Stimulated activated CD4-positive, alpha-beta T cell treated with anti-CD3 and anti-CD28 coated beads, TNF-alpha, amount 100 ng/mL, for 24 hours (primary cell): ENCODE measurements at places on chromosomes 12 and 14.
A peak's percentile ranks its signal among the peaks of the same experiment; 100 is the strongest.

DNA sequence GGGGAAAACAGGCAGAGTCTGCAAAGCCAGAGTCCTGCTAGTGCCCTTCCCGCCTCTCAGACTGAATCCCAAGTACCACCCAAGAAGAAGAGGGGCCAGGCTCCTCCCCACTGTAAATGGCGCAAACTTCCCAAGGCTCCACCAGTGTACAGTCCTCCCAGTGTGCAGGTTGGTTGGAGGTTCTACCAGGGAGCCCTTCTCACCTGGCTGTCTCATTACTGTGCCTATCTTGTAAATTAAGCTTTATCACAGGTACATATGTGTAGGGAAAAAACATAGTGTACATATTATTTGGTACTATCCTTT is 189.7 kb downstream of the FSCB start:
- no peak for DNase-seq

DNA sequence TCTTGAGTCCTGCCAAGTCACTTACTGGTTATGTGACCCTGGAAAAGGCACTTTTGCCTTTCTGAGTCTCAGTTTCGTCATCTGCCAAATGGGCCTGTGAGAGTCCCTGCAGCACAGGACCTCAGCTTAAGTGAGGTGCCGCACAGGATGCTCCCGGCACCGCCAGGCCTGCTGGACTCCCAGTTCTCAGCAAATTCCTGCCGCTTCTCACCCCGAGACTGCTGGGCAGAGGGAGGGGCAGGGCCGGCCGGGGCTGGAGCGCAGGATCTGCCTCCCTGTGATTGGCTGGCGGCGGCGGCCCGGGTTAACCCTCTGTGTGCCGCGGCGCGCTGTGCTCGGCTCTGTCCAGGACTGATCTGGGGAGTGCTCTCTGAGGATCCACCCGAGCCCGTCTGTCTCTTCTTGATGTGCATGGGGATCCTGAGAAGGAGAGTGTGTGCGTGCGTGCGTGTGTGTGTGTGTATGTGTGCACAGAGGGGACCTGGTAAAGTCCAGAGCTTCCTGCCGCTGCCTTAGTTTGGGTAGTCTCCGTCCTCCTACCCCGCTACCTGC is 8.6 kb downstream of the SETD1B start:
- no peak for DNase-seq

DNA sequence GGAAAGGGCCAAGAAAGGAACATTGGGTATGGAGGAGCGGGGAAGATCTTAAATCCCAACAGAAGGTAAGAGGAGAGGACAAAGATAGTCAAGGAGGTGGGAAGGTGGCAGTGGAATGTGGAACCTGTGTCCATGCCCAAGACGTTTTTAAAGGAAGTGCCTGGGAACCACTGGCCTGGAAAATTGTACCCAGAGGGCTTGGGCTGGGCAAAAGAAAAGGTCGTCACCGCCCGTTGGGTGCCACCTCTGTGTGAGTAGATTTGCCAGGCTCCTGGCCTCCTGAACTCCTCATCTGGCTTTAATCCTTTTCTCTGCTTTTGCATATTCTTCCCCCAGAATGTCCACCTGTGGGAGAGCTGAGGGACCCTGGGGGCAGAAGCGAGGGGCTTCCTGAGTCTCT is 32.6 kb downstream of the JDP2 start:
- no peak for DNase-seq

DNA sequence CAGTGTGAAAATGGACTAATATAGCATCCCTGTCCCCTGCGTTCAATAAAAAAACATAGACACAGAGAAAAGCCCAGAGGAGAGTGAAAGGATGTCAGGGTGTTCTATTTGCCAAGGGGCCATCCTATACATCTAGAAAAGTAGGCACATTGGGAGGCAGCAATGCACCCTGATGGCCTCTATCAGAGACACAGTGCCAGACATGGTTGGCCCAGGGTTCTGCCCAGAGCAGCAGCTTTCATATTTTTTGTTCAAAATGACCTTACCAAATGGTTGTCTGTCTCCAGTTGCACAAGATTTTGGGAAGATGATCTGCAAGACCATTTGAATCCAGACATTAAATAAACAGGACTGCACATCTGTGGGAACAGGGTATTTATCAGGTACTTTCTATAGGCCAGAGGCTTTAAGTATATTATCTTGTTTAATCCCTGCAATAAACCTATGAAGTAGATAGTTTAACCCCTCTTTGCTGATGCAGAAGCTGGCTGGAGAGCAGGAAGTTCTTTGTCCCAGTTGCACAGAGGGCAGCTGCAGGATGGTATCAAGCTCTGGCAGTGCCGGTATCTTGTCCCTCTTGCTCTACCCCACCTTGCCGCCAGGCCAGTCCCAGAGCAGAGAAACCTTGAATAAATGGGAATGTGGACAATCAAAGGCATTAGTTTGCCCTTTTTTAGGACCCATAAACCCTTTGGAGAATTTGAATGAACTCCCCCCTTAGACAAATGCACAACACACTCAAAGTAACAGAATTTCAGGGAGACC is 171.8 kb upstream of the PWP1 start:
- no peak for DNase-seq

DNA sequence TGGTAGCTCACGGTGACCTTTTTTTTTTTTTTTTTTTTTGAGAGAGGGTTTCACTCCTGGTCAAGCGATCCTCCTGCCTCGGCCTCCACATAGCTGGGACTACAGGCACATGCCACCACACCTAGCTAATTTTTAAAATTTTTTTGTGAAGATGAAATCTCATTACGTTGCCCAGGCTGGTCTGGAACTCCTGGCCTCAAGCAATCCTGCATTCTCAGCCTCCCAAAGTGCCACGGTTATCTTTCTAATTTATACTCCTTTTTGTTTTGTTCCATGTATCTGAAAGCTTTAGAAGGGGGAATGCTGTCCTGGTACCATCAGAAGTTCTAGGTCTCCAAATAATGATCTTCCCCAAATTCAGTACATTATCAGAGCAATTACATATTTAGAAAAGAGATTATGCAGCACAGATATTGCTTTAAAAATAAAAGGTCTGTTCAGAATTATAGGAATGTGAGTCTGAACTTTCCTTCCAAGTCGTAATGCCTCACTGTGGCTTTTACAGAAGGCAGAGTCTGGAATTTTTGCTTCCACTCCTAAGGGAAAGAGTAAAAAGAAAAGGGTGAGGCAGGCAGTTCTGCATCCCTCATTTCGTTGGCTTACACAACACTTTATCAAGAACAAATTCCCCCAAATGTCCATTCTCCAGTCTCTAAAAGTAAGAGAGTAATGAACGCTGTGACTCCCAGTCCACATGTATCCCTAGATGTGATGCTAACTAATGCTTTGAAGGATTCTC is 73.0 kb downstream of the GCH1 start:
- no peak for DNase-seq

- DNase-seq: no peak
These were observed 40.4 kb downstream of the TSPAN9 start for GRCh38 chr12:3117591-3118015.

GRCh38 chr14:105925615-105926372 is 399.4 kb downstream of the TMEM121 start:
- DNase-seq: no peak

DNA sequence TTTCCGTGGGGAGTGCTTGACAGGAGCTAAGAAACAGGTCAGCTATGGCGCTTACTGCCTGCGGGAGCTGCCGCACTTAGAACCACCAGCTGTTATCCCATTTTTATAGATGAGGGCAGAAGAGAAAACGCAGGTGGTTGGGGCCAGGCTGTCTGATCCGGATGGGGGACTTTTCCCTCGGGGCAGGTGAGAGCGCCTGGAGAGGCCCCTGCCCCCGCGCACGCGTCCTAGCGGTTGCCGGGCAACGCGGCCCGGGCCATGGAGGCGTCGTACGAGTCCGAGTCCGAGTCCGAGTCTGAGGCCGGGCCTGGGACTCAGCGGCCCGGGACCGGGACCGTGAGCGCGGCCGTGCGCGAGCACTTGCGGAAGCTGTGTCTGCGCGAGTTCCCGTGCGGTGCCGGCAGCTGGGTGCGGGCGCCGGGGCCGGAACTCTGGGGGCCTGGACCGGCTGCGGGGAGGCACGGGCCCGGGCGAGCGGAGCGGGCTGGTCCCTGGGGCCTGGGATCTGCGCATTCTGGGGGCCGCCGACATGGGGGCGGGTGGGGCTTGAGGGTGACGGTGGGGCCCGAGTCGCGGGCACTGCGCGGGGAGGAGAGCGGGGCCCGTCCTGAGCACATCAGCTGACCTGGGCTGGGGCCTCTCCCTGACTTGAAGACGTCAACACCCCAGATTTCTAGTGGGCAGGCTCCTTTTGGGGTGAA is at the start of gene LRRC43:
TSS of gene LRRC43 (plus strand) at position 237 of the 701 bp plus-strand sequence. CDS start at position 259, 22 bp downstream.
- no peak for DNase-seq

GRCh38 chr14:71725922-71726579 is 206.2 kb upstream of the RGS6 start:
- no peak for DNase-seq

GRCh38 chr14:24390701-24391468 is 7.9 kb upstream of the NYNRIN start:
- DNase-seq: no peak

- DNase-seq: no peak
These were observed 27.1 kb downstream of the DIO3 start for GRCh38 chr14:101588286-101588975.

GRCh38 chr12:4862809-4863208 is 46.9 kb upstream of the KCNA1 start:
- no peak for DNase-seq

GRCh38 chr14:96889091-96889490 is 91.9 kb downstream of the VRK1 start:
- DNase-seq: no peak

GRCh38 chr12:102043928-102044327 is 17.9 kb downstream of the WASHC3 start:
- no peak for DNase-seq

DNA sequence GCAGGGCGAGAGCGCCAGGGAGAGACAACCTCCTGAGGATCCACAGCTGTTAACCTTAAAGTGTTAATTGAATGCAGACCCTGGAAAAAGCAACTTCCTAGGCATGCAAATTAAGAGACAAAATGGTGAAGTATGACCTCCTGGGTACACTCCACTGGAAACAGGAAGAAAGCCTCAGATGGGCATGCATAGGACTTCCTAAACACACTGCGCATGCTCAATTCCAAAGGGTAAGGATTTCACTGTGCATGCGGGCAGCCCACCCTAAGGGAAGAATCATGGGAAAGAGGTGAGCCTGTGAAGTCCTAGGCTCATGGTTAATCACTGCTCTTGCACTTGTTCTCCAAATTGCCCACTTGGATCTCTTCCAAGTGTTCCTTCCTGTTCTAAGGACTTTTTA is 80.5 kb upstream of the CAPRIN2 start:
- DNase-seq: no peak

DNA sequence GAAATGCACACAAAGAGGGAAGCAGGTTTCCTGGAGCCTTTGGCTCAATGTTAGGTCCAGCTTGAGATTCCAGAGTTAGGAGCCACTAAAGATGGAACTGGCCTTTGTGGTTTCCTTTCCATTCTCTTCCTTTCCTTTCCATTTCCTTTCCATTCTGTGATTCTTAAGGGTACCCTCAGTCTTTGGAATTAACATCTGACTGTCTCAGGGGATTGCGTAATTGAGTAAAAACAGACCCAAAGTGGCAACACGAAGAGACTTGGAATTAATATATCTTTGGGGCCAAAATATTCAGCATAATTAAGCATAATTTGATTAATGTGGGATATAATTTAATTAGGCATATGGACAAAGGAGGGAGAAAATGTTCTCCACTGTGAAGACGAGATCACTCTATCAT is 205.6 kb downstream of the CRADD start:
- no peak for DNase-seq

GRCh38 chr12:124617615-124618014 is 50.2 kb upstream of the NCOR2 start:
- no peak for DNase-seq

DNA sequence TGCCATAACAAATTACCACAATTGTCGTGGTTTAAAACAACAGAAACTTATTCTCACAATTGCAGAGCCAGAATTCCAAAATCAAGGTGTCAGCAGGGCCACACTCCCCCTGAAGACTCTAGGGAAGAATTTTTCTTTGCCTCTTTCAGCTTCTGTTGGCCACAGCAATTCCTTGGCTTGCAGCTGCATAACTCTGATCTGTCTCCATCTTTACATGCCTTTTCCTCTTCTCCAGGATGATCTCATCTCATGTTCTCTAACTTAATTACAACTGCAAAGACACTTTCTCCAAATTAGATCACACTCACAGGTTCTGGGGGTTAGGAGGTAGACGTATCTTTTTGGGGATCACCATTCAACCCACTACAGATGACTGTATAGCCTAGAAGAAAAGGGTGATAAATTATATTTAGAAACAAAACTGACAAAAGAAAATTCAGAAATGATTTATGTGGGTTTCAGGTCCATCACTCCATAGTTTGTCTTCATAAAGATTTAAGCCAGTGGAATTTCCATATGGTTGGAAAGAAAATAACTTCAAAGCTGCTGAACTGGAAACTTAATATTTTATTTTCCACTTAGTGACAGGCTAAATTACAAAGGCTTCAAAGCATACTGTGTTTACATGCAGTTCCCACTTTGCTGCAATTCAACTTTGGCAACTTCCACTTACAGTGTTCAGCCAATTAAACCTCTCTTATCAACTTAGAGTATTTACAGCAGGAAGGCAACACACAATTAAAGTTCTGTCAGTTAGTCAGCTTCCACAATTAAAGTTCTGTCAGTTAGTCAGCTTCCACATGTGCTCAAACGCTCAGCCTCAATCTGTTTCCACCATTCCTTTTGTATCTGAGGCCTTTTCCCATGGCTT is 213.3 kb downstream of the EPS8 start:
- DNase-seq: no peak

DNA sequence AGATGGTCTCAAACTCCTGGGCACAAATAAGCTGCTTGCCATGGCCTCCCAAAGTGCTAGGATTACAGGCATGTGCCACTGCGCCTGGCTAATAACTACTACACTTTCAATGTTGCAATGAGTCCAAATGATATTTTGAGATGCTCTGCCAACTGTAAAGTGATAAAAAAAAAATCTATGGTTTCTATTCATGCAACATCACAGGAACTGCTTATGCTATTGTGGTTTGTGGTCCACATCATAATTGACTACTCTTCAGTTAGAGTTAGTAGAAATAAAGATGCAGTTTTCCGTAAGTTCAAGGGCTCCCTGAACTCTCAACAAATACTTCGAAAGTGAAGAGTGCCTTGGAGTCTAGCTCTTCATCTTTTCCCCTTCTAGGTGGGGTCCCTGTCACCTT is 239.4 kb downstream of the C12orf75 start:
- DNase-seq: no peak

GRCh38 chr12:337039-337438 is 52.1 kb downstream of the KDM5A start:
- DNase-seq: no peak

DNA sequence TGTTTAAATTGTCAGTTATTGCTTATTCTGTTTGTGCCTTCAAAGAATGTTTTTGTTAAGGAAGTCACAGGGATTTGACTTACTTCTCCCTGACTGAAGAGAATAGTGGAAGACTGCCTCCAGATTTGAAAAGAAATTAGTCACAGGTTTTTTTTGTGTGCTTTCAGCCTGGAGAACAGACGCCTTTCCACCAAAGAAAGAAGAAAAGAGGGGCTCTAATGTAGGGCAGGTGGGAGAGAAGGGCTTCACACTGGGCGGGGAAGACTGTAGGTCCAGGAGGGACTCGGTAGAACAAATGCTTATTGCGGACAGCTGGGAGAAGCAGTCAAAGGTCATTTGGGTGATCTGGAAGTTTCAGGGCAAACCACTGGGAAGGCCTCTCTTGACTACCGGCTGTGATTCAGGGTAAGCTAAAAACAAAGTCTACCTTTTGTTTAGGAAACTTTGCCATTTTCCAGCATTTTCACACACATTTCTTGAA is 76.8 kb downstream of the SAMD4A start:
- DNase-seq: no peak

- peak; percentile 73 for DNase-seq
These were observed 5.4 kb upstream of the RALGAPA1 start for GRCh38 chr14:35814371-35815005.
